KG1 (cell line): ENCODE measurements at places on chromosomes 11 and 22.

- DNase-seq: no peak
Observed at GRCh38 chr11:2393941-2394817, 6.4 kb upstream of the TSSC4 start.

DNA sequence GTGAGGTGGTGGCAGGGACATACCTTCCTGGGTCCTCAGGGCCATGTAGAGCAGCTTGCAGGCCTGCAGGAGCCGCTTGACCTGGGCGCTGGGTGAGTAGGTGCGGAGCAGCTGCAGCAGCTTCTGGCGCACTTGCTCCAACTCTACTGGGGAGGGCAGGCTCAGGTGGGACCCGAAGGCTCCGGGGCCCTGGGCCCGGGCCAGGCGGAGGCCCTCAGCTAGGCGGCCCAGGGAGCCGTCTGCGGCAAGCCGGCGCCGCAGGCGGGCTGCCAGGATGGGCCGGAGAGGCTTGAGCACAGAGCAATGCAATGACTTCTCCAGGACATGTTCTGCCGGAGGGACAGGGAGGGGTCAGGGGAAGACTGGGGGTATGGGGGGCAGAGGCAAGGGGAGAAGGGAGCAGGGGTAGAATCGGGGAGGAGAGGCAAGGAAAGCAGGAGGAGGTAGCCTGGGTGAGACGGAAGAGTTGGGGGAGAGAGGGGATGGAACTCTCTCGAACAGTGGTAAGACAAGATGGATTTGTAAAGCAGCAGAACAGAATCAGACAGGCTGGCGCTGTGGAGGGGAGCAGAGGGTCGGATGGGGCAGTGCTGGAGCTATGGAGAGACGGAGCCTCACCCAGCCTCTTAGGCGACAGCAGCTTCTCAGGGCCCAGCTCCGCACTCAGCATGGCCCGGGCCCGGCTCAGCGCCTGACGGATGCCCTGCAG, 2.2 kb downstream of the RIN1 start:
- no peak for DNase-seq

GRCh38 chr11:31640611-31641010, 131.0 kb downstream of the ELP4 start:
- DNase-seq: no peak

DNA sequence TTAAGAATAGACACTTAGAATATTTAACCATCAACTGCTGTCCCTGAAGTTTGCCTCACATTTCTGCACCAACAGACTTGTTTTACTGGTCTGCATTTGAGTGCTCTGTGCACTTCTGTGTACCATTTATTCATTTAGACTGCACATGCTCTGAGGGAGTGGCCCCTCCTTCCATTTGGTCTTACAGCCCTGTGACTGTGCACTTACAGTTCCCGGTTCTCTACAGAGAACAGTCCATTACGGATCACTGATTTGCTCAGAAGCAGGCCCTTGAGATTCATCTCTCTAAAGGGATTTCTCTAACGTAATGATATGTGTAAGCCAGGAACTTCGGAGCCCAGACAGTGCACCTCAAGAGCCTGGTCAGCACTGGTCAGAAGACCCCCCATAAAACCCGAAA, 247.3 kb upstream of the BLID start:
- no peak for DNase-seq

GRCh38 chr22:29693671-29694070, 26.1 kb upstream of the CABP7 start:
- no peak for DNase-seq

DNA sequence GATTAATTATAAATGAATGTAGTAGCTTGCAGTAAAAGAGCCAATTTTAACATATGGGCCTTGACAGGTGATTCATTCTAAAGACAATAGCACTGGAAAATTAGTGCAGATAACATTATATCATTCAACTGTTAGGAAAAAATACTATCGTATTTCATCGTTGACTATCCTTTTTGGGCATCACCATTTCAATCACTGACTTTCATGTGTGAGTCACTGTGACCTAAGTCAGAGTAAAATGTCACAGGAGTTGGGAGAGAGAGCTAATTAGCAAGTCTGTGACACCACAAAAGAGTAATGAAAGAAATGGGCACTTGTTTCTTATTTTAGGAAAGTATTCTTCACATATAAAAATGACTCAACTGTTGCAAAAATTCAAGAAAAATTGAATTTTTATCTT, 253.8 kb upstream of the CNTN5 start:
- DNase-seq: no peak

GRCh38 chr11:114192841-114193389, 103.3 kb upstream of the NNMT start:
- no peak for DNase-seq

- no peak for DNase-seq
Observed at GRCh38 chr11:16179676-16180075, 176.7 kb downstream of the SOX6 start.

DNA sequence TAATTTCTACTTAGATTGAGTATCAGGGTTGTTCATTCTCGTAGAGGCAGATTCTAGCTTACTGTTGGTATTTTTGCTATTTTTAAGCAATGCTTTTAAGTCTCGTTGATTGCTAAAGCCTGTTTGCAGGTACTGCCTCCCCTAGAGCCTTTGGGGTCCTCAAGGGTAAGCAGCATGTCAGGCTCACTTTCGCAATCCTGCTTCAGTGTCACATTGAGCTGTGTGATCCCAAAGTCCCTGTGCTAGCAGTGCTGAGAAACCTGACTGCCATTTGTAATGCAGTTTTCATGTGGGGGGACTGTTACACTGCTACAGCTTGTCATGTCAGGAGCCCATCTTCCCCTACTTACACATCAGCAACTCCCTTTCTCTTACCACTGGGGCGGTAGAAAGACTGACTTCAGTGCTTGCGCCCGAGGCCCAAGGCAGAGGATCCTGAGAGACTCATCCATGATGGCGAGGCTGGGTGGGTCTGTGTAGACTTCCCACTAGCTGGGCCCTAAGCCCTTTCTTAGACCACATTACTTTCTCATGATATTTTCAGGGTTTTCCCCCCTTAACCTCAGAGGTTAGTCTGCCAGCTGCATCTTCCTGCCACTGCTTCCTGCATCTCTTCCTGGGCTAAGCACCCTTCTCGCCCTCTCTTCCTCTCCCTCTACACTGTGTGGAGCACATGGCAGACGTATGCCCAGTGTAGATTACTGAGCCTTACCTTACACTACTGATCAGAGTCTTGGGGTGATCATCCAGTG, 40.8 kb upstream of the ST14 start:
- peak; percentile 81 for DNase-seq
